ENCODE measurements at places on chromosomes 1 and 21.

GRCh38 chr1:112465122-112465521 is 43.6 kb upstream of the WNT2B start:
- no peak for DNase-seq

DNA sequence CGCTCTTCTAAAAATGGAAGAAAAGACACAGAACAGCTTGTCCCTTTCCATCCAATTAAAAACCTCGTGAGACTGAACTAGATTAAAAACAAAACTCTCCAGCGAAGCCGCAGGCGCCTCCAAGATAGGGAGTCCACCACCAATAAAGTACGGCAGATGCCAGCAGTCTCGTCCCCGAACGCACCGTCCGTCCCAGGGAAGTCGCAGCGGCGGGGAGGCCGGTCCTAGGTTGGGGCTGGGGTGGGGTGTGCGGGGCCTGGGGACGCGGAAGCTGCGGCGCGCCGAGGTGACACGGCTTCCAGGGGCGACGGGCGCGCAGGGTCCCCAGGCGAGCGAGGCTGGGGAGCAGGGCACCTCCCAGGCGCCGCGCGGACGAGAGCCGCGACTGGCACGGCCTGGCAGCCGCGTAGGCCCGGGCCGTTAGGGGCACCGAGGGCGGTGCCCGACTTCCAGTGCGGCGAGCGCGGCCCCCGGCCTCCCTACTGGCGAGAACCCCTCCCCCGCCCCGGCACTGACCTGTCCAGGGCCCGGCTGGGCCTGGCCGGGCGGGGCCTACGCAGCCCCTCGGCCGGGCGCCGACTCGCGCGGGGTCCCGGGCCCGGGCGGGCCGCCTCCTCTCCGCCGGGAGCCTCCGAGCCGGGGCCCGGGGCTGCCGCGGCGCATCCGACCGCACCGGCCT is 28.3 kb upstream of the A3GALT2 start:
- DNase-seq = peak; percentile 12

- DNase-seq = no peak
Measured at GRCh38 chr1:17119773-17120480, 676 bp upstream of the PADI2 start.

- no peak for DNase-seq
Measured at GRCh38 chr1:176949033-176949662, 215.4 kb downstream of the ASTN1 start.

- DNase-seq = no peak
Measured at GRCh38 chr21:41438425-41439113, 12.5 kb downstream of the MX1 start.
